ENCODE measurements at places on chromosomes 2 and 18.
A peak's percentile ranks its signal among the peaks of the same experiment; 100 is the strongest.

- no peak for DNase-seq
These were observed 22.6 kb downstream of the PRELID3A start for GRCh38 chr18:12430137-12430990.

DNA sequence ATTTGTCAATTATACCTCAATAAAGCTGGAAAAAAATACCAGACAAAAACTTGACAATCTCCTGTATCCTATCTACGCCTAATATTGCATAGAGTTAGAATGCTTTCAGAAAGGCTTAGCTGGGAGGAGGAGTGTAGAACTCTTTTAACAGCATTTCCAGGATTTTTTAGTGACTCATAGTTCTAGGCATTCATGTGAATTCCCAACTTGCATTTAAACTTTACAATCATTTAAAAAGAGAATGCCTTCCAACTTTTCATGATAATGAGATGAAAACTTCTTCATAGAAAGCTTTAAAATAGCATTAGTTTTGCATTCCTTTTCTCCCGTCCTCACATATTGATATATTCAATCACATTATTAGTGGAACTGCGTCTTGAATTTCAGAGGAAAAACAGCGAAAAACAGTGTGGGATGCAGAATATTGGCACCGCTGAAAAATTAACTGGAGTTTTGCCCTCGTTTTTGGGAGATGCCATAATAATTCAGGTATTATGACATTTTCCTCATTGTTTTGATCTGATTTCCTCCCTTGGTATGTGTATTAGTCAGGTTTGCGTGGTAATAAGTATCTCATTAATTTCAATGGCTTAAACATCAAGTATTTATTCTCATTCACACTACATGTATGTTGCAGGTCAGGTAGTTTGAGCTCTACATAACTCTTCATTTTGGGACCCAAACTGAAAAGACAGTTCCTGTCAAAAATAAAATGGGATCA lies 293.2 kb upstream of the FIGN start:
- DNase-seq = no peak

GRCh38 chr18:31776093-31776492 lies 15.4 kb upstream of the SLC25A52 start:
- no peak for DNase-seq

- DNase-seq = peak; percentile 47
These were observed 75.8 kb downstream of the LONRF2 start for GRCh38 chr2:100246163-100247145.

GRCh38 chr18:13548966-13549879 lies 177.1 kb downstream of the FAM210A start:
- no peak for DNase-seq

- no peak for DNase-seq
These were observed 40.3 kb upstream of the KCNJ13 start for GRCh38 chr2:232816657-232817056.

All from iPS-NIHi11 (cell line).